ENCODE measurements at places on chromosomes 12 and 14.
A peak's percentile ranks its signal among the peaks of the same experiment; 100 is the strongest.

- no peak for DNase-seq
Measured at GRCh38 chr12:49220972-49221371, 32.1 kb upstream of the TUBA1A start.

GRCh38 chr12:1356285-1356684, 238.1 kb downstream of the FBXL14 start:
- DNase-seq, result no peak

- no peak for DNase-seq
Measured at GRCh38 chr12:46914336-46914735, 88.5 kb upstream of the SLC38A4 start.

- DNase-seq, result no peak
Measured at GRCh38 chr14:23657959-23658470, 21.9 kb downstream of the DHRS2 start.

GRCh38 chr14:62665286-62665685, 380.0 kb downstream of the KCNH5 start:
- DNase-seq, result no peak

DNA sequence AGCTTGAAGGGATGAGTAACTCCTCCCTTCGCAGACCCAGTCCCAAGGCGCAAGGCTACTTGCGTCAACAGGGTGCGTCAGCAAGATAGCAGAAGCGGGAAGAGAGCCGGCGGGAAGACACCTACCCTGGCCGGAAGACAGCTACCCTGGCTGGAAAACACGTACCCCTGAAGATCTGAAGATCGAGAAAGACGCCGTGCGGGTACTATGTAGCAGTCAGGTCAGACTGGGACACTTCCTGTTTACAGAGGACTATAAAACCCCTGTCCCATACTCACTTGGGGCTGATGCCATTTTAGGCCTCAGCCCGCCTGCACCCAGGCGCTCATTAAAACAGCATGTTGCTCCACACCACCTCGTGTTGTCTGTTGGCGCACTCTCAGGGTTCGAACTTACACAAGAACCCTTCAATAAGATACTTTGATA, 80.9 kb downstream of the ABCD2 start:
- DNase-seq, result no peak

- DNase-seq, result no peak
Measured at GRCh38 chr12:107646436-107646835, 39.2 kb upstream of the PWP1 start.

DNA sequence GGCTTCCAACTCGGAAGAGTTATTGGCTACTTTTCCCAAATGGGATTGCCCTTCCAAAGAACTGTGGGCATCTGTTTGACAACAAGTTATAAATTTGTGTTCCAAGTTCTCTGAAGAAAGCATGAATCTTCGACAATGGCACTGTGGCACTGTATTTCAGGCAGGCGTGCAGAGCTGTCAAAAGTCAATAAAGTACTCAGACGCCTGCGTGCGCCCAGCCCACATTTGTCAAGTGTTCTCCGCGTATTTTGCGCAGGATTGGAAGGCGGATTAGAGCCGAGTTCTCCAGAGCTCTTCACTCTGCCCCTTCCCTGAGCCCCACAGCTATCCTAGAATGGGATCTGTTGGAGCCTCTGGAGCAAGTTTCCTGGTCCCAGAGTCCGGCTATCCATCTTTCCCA, 103.2 kb downstream of the SLC25A47 start:
- DNase-seq, result no peak

DNA sequence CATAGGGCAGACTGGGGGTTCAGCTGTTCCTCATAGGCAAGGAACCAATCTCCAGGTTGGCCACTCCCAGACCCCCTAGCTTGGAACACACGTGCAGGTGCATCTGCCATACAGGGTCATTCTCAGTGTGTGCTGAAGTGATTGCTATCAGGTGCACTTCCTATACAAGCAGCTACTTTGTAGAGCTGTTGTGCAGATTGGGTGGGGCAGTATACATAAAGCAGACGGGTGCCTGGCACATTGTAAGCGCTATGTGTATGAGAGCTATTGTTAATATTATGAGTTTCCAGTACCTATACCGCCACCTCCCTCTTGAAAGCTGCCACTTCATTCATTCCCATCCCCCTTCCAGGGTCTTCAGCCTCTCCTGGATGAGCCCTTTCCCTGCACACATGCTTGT, 17.3 kb downstream of the IRF2BPL start:
- no peak for DNase-seq

GRCh38 chr12:116284396-116284795, 6.9 kb upstream of the MED13L start:
- no peak for DNase-seq

GRCh38 chr12:100716945-100717732, 77.4 kb upstream of the ANO4 start:
- peak; percentile 60 for DNase-seq

DNA sequence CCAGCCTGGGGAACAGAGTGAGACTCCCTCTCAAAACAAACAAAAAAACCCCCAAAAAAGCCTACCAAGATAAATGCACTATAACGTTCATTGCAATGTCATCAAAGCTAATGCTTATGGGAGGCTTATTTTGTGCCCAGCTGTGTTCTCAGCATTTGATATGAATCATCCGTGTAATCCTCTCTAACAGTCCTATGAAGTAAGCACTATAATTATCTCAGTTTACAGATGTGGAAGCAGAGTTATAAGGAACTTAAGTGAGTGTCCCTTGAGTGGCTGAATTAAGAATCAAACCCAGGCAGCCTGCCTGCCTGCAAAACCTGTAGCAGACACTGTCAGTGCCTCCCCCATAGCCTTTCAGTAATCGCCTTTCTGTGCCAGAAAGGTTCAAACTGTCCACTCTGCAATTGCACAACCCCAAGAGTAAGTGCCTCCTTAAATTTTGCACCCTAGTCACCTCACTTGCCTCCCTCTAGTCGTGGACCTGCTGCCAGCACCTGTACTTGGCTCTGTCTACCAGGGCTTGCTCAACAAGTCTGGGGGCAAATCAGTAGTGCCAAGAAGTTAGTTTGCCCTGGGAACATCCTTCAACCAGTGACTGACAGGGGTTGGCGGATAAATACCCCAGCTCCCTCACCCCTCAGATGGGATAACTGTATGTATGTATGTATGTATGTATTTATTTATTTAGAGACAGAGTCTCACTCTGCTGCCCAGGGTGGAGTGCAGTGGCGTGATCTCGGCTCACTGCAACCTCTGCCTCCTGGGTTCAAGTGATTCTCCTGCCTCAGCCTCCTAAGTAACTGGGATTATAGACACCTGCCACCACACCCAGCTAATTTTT, 23.8 kb upstream of the PPP1CC start:
- no peak for DNase-seq

- no peak for DNase-seq
Measured at GRCh38 chr12:69698769-69699540, at the start of gene BEST3. Gene BEST3 (minus strand): TSS chr12:69699303. CDS start chr12:69697798, 1,505 bp downstream.

- DNase-seq, result peak; percentile 24
Measured at GRCh38 chr12:91920276-91920675, 225.4 kb downstream of the BTG1 start.

- DNase-seq, result peak; percentile 21
Measured at GRCh38 chr14:56118611-56119181, 485 bp downstream of the PELI2 start.

DNA sequence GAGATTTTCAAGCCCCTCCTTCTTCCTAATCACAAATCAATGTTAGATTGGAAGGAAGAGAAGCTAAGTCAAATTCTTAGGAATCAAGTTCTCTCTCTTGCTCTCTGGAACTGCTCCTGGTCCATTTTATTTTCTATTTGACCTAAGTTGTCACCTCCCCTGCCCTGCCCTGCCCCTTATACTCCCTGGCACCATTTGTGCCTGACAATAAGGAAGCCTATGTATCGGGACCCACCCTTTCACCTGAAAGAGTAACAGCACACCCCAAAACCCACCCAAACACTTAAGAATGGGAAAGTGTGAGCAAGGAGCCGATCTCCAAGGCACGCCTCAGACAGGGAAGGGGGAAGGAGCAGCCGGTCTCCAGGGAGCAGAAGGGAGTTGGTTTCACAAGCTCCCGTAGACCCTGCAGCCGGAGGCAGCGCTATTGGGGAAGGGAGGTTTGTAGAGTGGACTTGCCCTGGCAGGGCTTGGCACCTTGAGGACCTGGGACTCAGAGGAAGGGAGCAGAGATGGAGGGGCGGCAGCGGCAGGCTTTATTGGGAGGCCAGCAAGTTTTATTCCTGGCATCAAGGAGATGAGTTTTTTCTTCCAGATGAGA, 1.6 kb downstream of the LRRC74A start:
- no peak for DNase-seq

DNA sequence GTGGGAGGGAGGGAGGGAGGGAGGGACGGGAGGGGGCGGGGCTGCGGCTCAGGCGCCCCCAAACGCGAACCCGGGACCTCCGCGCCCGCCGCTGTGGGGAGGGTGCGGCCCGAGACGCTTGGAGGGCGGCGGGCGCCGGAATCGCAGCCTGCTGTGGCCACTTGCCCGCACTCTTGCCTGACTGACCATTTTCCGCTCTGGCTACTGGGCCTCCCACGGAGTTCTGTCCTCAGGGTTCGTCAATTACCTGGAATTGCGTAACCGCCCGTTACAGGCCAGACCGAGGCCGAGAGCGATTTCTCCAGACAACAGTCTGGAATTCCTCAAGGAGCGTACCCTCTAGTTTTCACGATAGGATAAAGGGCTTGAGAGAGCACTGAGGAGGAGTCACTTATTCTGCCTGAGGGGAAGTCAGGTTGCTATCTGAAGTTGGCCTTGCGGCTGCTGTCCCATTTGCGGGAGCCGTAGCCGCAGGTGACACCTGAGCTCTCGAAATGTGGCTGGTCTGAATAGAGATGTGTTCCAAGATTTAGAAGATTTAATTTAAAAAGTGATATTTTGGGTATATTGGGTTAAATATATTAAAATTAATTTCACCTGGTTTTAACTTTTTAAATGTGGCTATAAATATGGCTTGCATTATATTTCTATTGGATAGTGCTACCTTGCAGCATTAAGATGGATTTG, 446 bp upstream of the ZNF641 start:
- DNase-seq, result peak; percentile 53

- no peak for DNase-seq
Measured at GRCh38 chr14:79627058-79627457, 584.2 kb downstream of the DIO2 start.

DNA sequence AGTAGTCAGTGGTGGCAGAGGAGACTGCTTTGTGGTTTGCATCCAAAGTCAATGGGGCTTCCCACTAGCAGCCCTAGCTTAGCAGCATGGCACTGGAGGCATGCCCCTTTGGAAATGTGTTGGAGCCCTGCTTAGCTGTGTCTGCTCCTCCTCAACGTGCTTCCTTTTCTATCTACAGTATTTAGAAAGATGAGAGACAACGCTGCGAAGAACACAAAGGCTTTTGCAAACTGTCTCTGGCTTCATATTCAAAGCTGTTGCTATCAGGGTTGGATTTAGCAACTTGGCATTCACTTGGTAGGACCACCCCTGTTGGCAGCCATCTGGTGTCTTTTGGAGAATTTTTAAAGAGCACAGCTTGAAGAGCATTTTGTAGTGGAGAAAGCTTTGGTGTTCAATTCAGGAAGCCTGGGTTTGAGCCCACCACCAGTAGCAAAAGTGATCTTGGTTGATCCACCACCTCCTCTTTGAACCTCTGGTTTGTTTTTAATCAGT, 82.1 kb upstream of the CCDC196 start:
- no peak for DNase-seq

- no peak for DNase-seq
Measured at GRCh38 chr12:13546231-13546630, 349.7 kb downstream of the EMP1 start.

DNA sequence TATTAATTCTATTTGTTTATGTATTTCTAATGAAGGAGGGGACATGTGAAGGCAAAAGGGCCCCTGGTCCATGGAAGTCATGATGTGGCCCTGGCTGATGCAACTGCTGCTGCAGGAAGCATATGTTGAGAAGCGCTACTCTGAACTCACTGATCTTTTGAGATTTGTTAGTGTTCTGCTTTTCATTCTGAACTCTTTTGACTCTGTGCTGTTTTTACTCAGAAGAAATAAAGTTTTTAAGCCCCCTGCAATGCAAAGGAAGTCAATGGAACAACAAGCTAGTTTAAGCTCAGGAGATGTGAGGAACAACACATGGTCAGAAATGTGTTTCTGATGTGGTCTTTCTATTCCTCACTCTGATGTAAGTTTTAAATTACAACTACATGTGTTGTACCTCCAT, 88.9 kb upstream of the BTG1 start:
- DNase-seq, result no peak
